Natural killer cell treated with Interleukin-12 subunit alpha and Interleukin-12 subunit beta and Interleukin-15 and Interleukin-18, amount 100 ng/mL, for 72 hours (primary cell): ENCODE measurements at places on chromosomes 11 and 22. TPM values are rescaled to one million over a fixed set of nuclear protein-coding genes. Genes with fewer than 3 reads are reported as not detected.

- H3K27ac ChIP-seq = peak overlapping the region; percentile 93
- H3K4me3 ChIP-seq = no peak overlapping the region
- no peak for DNase-seq
Measured at GRCh38 chr22:38489561-38490145, 16.5 kb downstream of the DDX17 start.

DNA sequence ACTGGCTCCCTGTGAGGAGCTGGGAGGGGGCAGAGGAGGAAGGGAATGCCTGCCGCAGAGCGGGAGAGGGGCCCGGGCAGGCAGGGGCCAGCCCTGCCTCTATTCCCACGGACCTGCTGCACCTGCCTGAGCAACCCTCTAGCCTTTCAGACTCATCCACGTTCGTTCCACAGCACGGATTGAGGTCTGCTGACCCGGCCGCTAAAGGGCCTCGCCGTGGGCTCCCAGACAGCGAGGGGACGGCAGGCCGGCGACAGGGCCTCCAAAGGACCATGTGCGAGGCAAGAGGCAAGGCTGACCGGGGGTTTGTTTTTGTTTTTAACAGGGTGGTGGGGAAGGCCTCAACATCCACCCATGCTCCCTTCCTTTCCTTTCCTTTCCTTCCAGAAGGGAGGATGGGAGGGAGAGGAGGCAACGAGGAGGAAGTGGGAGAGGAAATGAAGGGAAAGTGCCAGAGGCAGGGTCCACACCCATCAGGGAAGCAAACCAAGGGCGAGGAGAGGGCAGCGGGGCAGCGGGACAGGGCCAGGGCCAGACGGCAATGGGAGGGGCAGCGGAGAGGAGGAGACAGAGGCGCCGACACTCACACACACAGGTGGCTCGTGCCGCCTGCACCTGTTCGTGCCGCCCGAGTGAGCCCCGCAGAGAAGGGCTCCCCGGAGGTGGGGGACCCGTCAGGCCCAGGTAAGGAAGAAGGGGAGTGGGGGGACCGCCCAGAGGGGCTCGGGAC is 7.5 kb downstream of the LRFN4 start:
- no peak overlapping the region for H3K4me3 ChIP-seq
- peaks cover 2% of the 10 kb centered on the region for H3K4me1 ChIP-seq
- H3K27me3 ChIP-seq = no peaks in the 10 kb centered on the region
- H3K36me3 ChIP-seq = no peaks in the 10 kb centered on the region
- DNase-seq = no peak

- H3K27ac ChIP-seq = no peak overlapping the region
- no peaks in the 10 kb centered on the region for H3K4me1 ChIP-seq
- no peak overlapping the region for H3K4me3 ChIP-seq
Measured at GRCh38 chr11:6012035-6012668, 5.4 kb upstream of the OR56A4 start.

DNA sequence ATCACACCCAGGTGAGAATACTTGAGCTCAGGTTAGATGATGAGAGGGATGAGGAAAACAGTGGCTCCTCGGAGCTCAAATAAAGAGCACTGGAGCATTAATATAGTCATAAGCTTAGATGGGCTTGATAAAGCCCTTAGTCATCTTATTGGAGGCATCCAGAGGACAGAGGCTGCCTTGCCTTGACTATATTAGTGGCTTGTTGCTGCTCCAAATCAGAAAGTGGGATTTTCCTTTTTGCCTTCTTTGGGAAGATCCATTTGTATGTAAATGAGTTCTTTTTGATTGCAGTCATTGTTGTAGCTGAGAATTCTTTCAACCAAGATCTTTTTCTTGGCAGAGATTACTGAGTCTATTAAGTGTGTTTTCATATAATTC is 18.9 kb downstream of the ADM start:
- H3K27me3 ChIP-seq = peaks cover 23% of the 10 kb centered on the region
- H3K36me3 ChIP-seq = no peaks in the 10 kb centered on the region
- DNase-seq = no peak
- H3K27ac ChIP-seq = no peak overlapping the region

DNA sequence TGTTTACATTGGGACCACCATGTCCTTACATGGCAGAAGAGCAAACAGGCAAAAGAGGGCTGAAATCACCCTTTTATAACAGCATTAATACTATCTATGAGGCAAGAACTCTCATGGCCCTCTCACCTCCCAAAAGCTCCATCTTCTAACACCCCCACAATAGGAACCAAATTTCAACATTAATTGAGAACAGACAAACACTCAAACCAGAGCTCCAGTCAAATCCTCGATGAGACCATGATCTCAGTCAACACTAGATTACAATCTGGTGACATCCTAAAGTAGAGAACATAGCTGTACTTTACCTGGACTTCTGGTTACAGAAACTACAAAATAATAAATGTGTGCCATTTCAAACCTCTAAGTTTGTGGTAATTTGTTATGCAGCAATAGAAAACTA is 25.1 kb downstream of the OR2AG2 start:
- DNase-seq = no peak
- no peak overlapping the region for H3K4me3 ChIP-seq
- peaks cover 28% of the 10 kb centered on the region for H3K4me1 ChIP-seq
- H3K27ac ChIP-seq = no peak overlapping the region
- peaks cover 13% of the 10 kb centered on the region for H3K36me3 ChIP-seq

DNA sequence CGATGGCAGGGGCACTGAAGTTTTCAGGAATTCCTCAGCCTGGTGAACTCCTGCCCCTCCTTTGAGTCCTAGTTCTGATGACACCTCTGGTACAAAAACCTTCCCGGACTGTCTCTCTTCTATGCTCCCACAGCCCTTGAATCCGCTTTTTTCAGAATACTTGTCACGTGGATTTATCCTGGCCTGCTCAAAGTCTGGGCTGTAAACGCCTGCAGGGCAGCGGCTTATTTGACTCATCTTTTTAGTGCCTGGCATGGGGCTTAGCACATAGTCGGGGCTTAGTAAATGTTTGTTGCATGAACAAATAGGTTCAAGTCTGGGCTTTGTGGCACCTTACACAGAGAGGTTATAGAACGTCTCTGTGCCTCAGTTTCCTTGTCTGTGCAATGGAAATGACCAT is 13.4 kb upstream of the KCNJ11 start:
- DNase-seq = no peak
- H3K4me1 ChIP-seq = no peaks in the 10 kb centered on the region
- no peak overlapping the region for H3K27ac ChIP-seq
- no peak overlapping the region for H3K4me3 ChIP-seq

GRCh38 chr11:10667521-10667885 is 26.1 kb downstream of the IRAG1 start:
- no peak overlapping the region for H3K4me3 ChIP-seq
- H3K4me1 ChIP-seq = no peaks in the 10 kb centered on the region
- no peak overlapping the region for H3K27ac ChIP-seq
- DNase-seq = no peak
- peaks cover 13% of the 10 kb centered on the region for H3K27me3 ChIP-seq

GRCh38 chr22:32951076-32951806 is 106.9 kb downstream of the SYN3 start:
- H3K36me3 ChIP-seq = no peaks in the 10 kb centered on the region
- peaks cover 5% of the 10 kb centered on the region for H3K27me3 ChIP-seq
- no peaks in the 10 kb centered on the region for H3K4me1 ChIP-seq
- no peak overlapping the region for H3K27ac ChIP-seq
- DNase-seq = no peak
- H3K4me3 ChIP-seq = no peak overlapping the region

- no peaks in the 10 kb centered on the region for H3K27me3 ChIP-seq
- no peak overlapping the region for H3K27ac ChIP-seq
- H3K4me3 ChIP-seq = peak overlapping the region; percentile 64
- H3K4me1 ChIP-seq = peaks cover 74% of the 10 kb centered on the region
- H3K36me3 ChIP-seq = no peaks in the 10 kb centered on the region
Measured at GRCh38 chr11:114168691-114169090, 109.2 kb downstream of the ZBTB16 start.

DNA sequence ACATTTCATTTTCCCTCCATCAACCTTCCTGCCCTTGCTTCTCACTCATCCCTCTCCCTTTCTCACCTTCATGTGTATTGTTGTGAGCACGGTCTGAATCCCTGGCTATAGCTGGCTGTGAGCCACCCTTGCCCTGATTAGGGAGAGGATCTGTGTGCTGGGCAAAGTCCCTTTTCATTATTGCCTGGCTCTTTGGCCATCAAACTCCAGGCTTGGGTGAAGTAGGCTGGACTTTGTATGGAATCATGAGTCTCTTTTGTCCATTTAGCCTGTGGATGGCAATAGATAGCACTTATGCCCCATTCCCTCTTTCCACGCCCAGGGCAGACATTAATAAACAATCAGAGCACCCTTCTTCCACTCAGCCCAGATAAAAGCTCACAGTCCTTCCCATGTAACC is 6.7 kb downstream of the MYO18B start:
- peaks cover 29% of the 10 kb centered on the region for H3K4me1 ChIP-seq
- DNase-seq = no peak
- no peaks in the 10 kb centered on the region for H3K36me3 ChIP-seq
- no peak overlapping the region for H3K27ac ChIP-seq
- peak overlapping the region; percentile 11 for H3K4me3 ChIP-seq

CSRP3 gene
- not detected for total RNA-seq

DEPDC7 gene
- 1.1 TPM for total RNA-seq

WEE1 gene
- total RNA-seq = 63.8 TPM
